Stimulated activated CD4-positive, alpha-beta T cell treated with anti-CD3 and anti-CD28 coated beads, Interleukin-15, amount 100 ng/mL, for 1 hour (primary cell): ENCODE measurements at places on chromosomes 6 and 20.

DNA sequence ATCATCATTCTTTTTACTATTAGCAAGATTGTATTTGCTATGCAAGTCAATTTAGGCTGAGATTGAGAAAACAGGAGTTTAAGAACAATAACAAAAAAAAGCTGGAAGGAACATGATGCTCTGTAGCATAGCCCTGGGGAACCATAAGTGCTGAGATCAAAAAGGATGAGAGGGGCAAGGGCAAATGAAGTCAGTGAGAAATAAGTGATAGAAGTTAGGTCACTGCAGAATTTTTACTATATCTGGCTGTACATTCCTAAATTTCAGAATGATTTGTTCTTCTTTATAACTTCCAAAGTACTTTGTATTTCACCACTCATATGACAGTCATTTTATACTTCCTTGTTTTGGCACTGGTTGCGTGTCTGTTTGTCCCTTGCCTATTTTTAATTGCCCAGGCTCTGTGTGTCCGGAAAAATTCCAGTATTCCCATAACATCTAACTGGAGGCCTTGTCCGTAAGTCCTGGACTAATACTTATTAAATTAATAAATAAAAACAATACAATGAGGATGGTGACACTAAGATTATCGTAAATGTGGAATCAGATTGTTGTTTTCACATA lies 444.7 kb downstream of the TENT5A start:
- no peak for DNase-seq

GRCh38 chr6:97669191-97670031 lies 386.4 kb upstream of the MMS22L start:
- no peak for DNase-seq

- DNase-seq, result no peak
Observed at GRCh38 chr20:17497821-17498580, 33.2 kb downstream of the BFSP1 start.

GRCh38 chr6:135798751-135799515 lies 52.6 kb upstream of the PDE7B start:
- no peak for DNase-seq

DNA sequence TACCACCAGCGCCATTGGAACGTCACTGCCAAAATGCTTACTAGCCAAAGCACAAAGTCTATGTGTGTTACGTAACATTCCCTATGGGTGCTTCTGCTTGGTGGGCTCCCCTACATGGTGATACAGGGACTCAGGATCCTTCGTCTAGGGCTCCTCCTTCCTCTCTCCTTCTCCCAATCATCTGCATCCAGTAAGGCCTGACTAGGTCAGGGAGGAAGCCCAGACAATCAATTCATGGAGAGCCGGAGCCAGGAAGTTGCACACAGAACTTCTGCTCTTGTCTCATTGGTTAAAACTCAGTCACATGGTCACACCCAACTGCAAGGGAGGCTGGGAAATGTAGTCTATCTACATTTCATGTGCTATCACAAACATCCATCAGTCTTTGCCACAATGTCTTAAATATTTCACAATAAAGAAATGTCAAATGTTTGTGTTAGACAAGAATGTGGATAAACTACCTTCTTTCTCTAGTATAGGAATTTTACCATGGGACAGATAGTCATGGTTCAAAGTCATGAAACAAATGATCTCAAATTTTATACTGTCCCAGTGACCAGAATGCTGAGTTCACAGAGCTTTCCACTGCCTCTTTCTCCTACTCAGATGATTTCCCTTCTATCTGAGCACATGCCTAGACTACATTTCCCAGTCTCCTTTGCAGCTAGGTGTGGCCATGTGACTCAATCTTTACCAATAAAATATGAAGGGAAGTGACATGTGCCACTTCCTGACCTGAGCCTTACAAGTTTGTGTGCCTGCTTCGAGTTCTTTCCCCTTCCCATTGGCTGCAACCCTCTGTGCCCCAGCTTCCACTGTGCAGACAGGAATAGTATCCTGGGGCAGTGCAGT lies 9.3 kb upstream of the KCNK15 start:
- no peak for DNase-seq

DNA sequence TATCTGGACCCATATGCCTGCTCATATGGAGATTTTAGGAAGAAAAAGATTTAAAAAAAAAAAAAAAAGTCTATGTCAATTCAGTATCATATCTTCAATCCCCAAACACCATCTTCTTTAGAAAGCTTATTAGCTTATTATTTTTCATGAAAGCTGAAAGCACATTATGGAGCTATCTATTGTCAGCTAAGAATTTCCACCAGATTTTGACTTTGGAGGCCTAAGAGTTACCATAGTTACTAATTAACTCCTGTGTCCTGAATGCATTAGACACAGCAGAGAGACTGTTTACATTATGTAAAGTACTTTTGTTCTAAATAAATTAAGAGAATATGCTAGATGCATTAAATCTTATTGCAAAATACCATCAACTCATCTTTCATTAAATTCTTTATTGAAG lies 255.5 kb upstream of the NRSN1 start:
- DNase-seq, result no peak

- no peak for DNase-seq
Observed at GRCh38 chr6:124866040-124866439, 96.2 kb upstream of the RNF217 start.

DNA sequence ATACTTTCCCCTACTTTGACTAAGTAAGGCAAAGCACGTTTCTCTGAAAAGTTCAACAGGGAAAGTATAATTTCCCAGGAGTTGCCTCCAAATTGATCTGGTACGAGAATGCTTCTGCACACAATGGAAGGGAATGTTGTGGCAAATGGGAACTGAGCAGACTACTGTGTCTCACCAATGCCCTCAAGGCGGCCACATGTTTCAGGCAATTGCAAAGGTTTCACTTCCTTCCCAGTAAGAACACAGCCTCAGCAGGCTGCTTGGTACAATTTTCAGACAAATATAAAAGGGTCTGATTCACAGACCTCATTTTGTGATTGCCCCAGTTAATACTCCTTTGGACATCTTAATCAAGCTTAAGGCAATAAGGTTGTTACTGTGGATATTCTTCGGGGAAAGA lies 71.2 kb downstream of the KIAA0319 start:
- DNase-seq, result no peak

- no peak for DNase-seq
Observed at GRCh38 chr6:84882768-84883766, 118.7 kb upstream of the TBX18 start.

DNA sequence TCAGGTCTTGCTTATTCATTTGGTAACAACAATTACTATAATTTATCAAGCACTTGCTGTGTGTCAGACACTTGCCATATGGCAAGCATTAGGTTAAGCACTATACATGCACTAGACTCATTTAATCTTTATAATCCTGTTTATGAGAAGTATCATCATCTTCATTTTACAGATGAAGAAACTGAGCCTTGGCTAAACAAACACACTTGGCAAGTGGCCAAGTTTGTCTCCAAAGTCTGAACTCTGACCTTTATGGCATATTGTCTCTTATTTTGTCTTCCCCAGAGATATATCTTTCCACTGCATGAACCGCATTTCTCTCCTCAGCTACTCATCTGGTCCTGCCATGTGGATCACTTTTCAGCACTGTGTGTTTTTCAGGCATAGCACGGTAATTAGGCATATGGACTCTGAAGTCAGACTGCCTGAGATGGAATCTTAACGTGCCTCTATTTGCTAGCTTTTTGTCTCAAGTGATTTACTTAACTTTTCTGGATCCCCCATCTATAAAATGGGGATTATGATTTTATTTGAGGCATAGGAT lies 4.7 kb downstream of the ADGRF5 start:
- DNase-seq, result no peak

DNA sequence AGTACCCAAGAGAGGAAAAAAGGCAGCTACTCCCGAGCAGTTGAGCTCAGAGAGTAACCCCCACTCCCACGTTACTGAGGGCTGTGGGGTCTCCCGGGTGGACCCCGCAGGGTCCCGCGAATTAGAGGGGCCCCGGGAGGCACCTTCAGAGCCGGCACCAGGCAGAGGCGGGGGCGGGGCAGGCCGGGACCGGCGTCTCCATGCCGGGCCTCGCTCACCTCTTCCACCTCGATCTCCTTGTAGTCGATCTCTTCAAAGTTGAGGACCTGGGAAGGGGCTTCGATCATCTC lies 381 bp downstream of the MAP3K7 start:
- no peak for DNase-seq

GRCh38 chr6:79756496-79756895 lies 125.4 kb downstream of the SH3BGRL2 start:
- no peak for DNase-seq

DNA sequence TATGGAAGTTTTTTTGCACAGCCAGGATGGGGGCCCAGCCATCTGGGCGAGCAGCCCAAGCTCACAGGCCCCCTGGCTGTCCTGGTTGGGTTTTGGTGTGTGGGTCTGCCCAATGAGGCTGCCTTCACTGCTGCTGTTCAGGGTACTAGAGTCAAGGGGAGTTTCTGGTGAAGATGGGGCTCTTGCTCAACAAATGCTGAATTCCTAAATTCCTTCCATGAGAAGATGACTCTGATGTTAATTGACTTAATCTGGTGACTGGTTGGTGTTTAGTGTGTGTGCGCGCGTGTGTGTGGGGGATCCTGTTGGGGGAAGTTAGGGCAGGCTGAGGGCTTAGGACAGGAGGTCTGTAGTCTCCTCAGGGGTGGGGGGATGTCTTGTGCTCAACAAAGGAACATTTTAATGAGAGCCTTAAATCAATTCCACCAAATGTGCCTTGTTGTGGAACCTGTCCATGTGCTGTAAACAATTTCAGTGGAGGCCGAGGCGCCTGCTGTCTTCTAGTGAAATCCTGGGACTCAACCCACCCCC lies 1.9 kb downstream of the PTK7 start:
- no peak for DNase-seq

GRCh38 chr6:148775161-148775560 lies 28.3 kb downstream of the UST start:
- no peak for DNase-seq

GRCh38 chr6:38818691-38819090 lies 103.6 kb downstream of the DNAH8 start:
- DNase-seq, result no peak

DNA sequence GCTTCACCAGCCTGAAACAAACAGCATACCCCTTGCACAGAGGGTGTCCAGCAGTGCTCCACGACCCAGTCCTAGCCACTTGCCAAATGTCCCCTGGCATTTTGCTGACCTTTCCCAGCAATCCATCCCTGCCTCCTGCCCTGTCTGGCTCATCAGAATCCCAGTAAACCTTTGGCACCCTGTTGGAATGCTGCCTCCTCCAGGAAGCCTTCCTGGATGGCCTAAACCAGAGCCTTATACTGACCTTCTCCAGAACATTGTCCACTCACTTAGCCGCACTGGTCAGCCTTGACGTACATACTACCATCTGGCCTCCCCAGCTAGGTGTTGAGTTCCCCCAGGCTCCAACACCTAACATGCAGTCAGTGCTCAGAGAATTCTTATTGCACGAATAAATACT lies 2.0 kb upstream of the PACSIN1 start:
- DNase-seq, result no peak

GRCh38 chr20:8974009-8974708 lies 94.7 kb upstream of the PLCB4 start:
- DNase-seq, result no peak

DNA sequence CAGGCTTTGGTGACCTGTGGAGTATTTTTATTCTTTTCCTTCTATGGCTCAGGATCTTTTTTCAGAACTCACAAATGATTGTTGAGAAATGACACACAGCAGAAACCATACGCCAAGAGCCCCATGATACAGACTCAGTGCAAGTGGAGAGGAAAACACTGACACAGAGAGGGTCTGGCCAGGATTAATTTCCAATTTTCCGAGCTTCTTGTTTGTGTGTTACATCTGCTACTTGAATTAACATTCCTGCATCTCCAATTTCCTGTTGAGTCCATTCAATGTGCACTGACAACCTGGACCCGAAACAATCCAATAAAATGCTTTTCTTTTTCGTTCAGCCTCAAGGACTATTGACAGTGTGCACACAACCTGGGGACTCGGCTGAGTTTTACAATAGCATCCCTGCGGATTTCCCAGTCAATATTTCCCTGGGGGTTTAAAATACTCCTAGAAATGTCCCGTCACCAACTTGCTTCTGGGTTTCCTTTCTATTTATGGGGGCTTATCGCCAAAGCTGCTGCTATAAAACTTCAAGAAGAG lies 4.9 kb upstream of the MLN start:
- DNase-seq, result no peak
